T-helper 17 cell (primary cell): ENCODE measurements at places on chromosomes 12 and 14.

DNA sequence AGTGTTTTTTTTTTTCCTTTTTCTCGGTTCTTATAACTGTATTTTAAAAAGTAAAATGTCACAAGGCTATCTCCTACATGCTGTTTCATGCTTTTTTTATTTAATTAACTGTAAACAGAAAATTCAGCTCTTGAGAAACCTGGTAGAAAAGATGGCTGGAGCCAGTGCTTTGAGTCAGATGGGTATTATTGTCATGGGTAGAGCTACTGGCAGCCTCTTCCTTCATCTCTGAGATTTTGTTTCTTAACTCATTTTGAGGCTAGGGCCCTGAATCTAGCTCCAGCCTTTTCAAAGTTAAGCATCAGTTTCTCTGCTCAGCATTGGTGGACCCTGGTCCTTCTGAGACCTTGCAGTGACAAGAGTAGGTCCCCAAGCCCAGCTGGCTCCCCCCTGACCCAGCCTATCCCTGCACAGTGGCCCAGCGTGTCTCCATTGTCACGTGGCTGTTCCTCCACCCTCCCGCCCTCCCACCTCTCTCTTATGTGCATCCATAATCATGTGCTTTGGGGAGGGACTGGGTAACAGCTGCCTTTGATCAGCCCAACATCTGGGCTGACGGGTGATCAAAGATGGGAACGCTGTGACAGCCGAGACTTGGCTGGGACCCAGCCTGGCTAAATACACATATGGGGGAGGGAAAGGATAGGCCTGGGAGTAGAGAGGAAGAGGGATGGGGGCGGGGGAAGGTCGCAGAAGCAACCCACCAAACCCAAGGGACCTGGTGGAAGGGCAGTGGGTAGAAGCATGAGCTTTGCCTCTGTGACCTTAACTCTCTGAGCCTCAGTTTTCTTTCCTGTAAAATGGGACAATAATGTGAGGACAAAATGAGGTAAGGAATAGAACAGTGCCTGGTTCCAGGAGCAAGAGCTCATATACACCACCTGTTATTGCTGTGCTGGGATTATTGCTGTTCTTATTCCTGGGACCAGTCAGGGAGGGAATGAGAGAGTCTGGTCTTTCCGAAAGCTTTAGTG is 24.4 kb upstream of the RBM19 start:
- DNase-seq: no peak

GRCh38 chr12:114696443-114697242 is 12.7 kb upstream of the TBX3 start:
- DNase-seq: no peak

DNA sequence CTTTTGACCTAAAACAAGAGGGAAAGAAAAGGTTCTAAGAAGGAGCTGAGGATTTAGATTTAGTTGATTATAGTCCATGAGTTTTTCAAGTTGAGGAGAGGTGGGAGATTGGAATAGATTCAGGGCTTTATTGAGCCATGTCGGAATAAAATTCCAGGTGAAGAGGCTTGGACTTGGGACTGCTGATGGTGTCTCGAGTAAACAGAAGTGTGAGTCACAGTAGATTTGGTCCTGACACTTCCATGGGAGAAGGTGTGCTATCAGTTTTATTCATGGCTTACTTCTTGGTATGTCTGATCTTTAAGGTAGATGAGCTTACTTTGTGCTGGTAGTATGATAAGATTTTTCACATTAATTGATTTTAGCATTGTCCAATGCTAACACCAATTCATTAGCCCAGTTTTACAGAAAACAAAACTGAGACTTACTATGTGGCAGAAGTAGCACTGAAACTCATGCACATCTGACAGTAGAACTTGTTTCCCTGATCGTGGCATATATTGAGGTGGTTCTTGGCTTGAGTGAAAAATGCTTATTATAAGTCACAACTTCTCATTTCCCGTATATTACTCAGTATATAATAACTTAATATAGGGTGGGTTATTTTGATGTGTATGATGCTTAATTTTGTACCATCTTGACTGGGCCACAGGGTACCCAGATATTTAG is 172.4 kb upstream of the IGF1 start:
- no peak for DNase-seq

DNA sequence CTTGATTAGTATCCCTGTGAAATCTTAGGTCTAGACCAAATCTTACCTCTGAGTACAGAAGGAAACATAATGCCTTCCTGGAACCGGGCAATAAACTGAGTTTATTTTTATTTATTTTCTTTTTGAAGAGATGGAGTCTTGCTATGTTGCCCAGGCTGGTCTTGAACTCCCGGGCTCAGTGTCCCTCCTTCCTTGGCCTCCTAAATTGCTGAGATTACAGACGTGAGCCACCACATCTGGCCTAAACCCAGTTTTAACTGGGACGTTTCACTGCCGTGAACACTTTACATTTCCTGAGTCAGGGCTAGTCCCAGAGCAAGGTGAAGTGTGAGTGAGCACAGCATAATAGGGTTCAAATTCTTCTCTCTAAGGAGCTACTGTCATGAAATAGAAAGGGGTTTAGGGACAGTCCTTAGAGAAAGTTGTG is 671 bp downstream of the GUCY2C start:
- DNase-seq: no peak

- peak; percentile 29 for DNase-seq
These were observed 51.1 kb downstream of the SLC38A1 start for GRCh38 chr12:46217541-46218321.

- no peak for DNase-seq
These were observed 112.6 kb upstream of the FZD10 start for GRCh38 chr12:130049666-130050065.

- DNase-seq: no peak
These were observed 21.1 kb downstream of the ZNF84 start for GRCh38 chr12:133058203-133059113.

DNA sequence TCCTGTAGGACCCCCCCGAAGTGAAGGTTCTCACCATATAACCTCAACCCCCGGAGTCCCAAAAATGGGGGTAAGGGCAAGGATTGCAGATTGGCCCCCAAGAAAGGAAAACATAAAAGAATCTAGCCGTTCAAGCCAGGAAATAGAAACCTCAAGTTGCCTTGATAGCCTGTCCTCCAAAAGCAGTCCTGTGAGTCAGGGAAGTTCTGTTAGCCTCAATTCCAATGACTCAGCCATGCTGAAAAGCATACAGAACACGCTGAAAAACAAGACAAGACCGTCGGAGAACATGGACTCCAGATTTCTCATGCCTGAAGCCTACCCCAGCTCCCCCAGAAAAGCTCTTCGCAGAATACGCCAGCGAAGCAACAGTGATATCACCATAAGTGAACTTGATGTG is 344.2 kb upstream of the RGS6 start:
- no peak for DNase-seq

DNA sequence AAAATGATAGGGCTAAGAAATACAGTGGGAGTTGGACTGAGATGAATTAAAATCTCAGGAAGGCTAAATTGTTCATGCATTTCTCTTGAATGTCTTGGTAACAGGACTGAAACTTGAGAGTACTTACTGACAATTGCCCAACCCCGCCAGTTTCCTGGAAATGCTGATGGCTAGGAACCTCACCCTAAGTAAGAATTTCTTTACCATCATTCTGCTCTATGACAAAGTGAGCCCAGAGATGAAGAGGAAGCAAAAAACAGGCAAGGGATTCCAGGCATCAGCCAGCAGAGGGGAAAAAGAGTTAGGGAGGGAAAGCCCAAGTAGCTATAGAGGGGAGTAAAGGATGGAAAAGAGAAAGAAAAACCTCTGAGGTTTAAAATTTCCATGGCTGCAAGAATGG is 397.7 kb downstream of the MDGA2 start:
- no peak for DNase-seq
